Endothelial cell of umbilical vein (primary cell): ENCODE measurements at places on chromosomes 1 and 21. TPM values are rescaled to one million over a fixed set of nuclear protein-coding genes. Genes with fewer than 3 reads are reported as not detected.

Gene RHEX
- total RNA-seq, result not detected in 2 replicates

Gene AMPD1
- not detected in 2 replicates for total RNA-seq

Gene PLEKHN1
- 0.48 and 0.88 TPM in 2 replicates for total RNA-seq

Gene APOBEC4
- total RNA-seq, result not detected in 2 replicates

Gene COL24A1
- not detected in 2 replicates for total RNA-seq

Gene CYP2J2
- 0.18 and 0.27 TPM in 2 replicates for total RNA-seq

Gene C1orf52
- total RNA-seq, result 26.7 and 29.1 TPM in 2 replicates
